WERI-Rb-1 (cell line): ENCODE measurements at places on chromosomes 13 and 19.

GRCh38 chr19:14786421-14786851 is 8.1 kb upstream of the ADGRE2 start:
- DNase-seq: peak; percentile 17

- DNase-seq: no peak
Observed at GRCh38 chr13:35225582-35225981, 250.9 kb downstream of the MAB21L1 start.

DNA sequence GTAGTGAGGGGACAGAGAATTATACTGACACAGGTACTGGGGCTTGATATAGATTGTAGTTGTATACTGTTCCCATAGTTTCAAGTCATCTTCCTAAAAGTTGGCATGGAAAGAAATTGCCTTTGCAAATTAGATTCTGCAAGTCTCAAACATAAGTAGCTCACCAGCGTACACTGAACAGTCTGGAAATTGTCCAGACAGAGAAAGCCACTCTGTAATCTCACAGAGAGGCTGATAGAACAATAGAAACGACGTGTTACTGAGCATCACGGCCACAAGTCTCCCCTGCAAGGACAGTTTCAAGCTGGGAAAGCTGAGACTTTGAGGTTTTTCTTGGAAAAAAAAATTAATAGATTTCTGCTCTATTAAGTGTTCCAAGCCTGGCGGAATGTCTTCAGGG is 228.6 kb downstream of the DNAJC15 start:
- no peak for DNase-seq

DNA sequence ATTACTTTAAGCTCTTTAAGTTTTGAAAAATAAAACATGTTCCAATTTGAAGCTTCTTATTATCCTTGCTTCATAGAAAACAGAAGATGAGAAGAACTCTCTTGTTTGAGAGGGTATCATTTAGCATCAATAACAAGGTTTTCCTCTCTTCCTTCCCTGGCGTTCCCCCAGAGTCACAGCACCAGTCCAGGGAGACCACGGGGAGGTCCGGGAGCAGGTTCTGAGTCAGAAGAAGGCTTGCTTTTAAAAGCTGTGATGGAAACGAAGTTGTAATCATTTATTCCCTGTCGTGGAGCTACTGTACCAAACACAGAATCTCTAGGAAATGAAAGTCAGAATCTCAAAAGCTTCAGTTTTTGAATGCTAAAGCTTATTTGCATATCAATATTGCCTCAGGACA is 174.0 kb upstream of the LSM14A start:
- DNase-seq: no peak

DNA sequence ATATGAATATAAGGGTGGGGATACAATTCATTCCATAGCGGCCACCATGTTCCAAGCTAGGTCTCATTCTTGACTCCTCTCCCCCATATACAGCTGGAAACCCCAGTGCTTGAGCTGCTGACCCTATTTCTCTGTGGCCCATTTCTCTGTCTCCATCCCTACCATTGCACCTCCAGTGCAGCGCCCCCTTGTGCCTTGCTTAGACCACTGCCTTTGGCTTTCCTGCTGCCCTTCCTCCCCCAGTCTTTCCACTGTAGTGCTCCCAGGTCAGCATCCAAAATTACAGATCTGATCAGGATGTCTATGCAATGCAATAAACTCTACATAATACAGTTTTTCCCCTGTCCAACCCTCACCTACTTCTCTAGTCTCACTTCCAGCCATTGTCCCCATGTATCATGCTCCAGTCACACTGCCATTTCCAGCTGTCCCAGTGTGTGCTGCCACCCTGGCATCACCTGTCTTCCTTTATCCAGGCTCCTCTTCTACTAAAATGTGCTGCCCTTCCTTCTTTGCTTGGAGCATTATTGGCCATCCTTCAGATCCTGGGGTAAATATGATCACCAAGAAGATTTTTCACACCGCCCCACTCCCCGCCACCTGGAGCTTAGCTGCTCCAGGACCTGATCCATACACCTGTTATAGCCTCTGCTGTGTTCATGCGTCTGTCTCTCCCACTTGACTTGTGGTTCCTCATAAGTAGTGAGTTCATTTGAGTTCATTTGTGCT is 199.4 kb upstream of the IPO5 start:
- DNase-seq: peak; percentile 52

- DNase-seq: no peak
Observed at GRCh38 chr13:45623516-45624090, 8.1 kb upstream of the ERICH6B start.

- no peak for DNase-seq
Observed at GRCh38 chr19:53172889-53173288, 14.0 kb upstream of the ZNF347 start.

DNA sequence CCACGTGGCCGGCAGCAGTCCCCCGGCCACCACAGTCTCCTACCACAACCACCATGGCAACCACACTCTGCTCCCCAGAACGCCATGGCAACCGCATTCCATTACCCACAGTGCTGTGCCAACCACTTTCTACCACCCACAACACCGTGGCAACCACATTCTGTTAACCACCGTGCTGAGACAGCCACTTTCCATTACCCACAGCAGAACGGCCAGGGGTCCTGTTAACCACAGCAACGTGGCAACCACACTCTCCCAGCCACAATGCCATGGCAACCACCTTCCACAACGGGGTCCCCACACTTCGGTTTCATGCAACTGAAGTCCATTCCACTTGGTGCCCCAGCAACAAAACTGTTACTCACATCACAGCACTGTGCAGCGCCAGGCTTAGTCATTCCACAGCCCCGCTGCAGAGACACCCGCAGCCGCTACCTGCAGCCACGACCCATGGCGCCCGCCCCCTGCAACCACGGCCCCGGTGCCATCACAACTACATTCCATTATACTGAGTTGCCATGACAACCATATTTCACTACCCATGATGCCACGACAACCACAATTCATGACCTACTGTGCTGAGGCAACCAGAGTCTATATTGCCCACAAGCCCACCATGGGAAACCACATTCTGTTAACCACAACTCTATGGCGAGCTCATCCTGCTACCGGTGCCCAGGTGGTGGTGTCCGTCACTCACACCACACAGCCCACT is 10.0 kb downstream of the DPF1 start:
- no peak for DNase-seq
